Breast epithelium (tissue), 4 donors: ENCODE measurements at places on chromosomes 16 and 17. TPM values are rescaled to one million over a fixed set of nuclear protein-coding genes. Genes with fewer than 3 reads are reported as not detected.

DNA sequence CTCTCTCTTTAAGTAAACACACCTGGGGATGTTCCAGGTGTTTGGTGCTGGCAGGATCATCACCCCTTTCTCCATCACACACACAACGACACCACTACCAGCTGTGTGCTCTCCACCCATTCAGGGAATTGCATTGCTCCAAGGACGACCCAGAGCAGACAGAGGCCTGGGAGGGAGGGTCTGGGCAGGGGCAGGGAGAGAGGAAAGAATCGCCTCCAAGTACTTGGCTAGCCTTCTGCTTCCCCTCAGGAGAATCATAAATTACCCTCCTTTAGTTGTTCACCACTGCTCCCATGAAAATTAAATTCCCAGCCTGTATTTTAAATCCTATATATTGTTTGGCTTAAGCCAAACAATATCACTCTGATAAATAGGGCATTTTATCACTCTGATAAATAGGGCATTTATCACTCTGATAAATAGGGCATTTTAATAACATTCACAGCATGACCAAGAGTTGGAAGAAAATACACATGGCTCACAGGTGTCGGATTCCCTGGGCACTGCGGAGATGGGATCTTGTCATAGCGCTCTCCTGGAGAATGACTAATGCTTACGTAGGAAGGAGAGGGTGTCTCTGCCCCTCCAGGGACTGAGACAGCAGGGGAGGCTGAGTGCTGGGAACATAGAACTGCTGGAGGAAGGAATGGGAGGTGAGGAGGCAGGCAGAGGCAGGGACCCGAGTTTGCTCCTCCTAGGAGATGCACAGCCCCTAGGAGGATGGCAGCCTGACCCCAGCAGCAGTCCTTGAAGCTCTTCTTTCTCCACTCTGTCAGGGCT lies 673.6 kb downstream of the HS3ST4 start:
- H3K27me3 ChIP-seq, result no peaks in the 10 kb centered on the region
- DNase-seq, result no peak
- no peaks in the 10 kb centered on the region for H3K4me1 ChIP-seq
- H3K36me3 ChIP-seq, result no peaks in the 10 kb centered on the region
- no peak overlapping the region for H3K27ac ChIP-seq
- no peak overlapping the region for H3K4me3 ChIP-seq

GRCh38 chr16:69593751-69594255 lies 28.0 kb downstream of the NFAT5 start:
- H3K27me3 ChIP-seq, result no peaks in the 10 kb centered on the region
- no peaks in the 10 kb centered on the region for H3K36me3 ChIP-seq
- H3K4me1 ChIP-seq, result no peaks in the 10 kb centered on the region
- no peak overlapping the region for H3K4me3 ChIP-seq
- DNase-seq, result no peak

GRCh38 chr17:59362811-59363205 lies 31.4 kb downstream of the YPEL2 start:
- peak overlapping the region; percentile 73 for H3K27ac ChIP-seq
- peaks cover 9% of the 10 kb centered on the region for H3K4me1 ChIP-seq
- no peaks in the 10 kb centered on the region for H3K27me3 ChIP-seq
- H3K36me3 ChIP-seq, result no peaks in the 10 kb centered on the region

DNA sequence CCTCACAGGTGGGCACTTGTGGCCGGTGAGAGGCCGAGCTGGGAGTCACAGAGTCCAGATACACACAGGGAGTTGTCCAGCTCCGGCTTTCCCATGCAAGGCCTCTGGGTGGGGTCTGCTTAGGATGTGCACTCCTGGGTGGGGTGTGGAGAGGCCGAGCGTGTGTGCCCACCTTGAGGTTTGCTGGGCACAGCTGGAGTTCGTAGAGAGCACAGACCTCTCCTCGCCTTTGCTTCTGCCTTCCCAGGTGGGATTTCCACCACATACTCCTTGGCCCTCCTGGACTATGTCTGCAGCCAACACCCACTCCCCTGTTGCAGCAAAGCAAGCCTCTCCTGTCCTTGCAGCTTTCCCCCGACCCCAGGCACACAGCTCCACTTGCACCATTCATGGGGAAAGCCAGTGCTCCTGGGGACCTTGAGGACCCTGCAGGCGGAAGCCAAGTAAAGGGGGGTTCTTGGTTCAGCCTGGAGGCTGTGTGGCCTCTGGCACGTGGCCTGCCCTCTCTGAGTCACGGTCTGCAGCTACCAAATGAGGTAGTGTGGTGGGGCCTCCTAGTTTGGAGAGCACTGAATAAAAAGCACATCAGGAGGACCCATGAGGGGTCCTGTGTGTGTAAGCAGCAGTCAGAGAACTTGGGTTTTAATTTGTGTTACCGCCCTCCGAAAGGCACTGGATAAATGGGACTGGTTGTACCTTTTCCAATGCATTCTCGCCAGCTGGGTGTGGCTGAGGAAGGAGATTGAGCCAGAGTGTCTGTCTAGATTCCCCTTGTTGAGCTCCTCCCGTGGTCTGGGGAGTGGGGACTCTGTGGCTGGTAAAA lies 31.5 kb downstream of the MPRIP start:
- no peak for DNase-seq
- no peaks in the 10 kb centered on the region for H3K36me3 ChIP-seq
- H3K27ac ChIP-seq, result no peak overlapping the region
- no peak overlapping the region for H3K4me3 ChIP-seq
- no peaks in the 10 kb centered on the region for H3K27me3 ChIP-seq

- DNase-seq, result no peak
- no peaks in the 10 kb centered on the region for H3K4me1 ChIP-seq
- H3K27me3 ChIP-seq, result no peaks in the 10 kb centered on the region
- no peak overlapping the region for H3K27ac ChIP-seq
Observed at GRCh38 chr16:17846030-17846429, 375.3 kb upstream of the XYLT1 start.

- H3K36me3 ChIP-seq, result no peaks in the 10 kb centered on the region
- peak; percentile 91 for DNase-seq
- peak overlapping the region; percentile 93 for H3K27ac ChIP-seq
- no peaks in the 10 kb centered on the region for H3K27me3 ChIP-seq
Observed at GRCh38 chr17:41665566-41666236, 23.0 kb upstream of the EIF1 start.

- H3K4me1 ChIP-seq, result no peaks in the 10 kb centered on the region
- no peak overlapping the region for H3K4me3 ChIP-seq
- no peak overlapping the region for H3K27ac ChIP-seq
- H3K36me3 ChIP-seq, result no peaks in the 10 kb centered on the region
- no peak for DNase-seq
- no peaks in the 10 kb centered on the region for H3K27me3 ChIP-seq
Observed at GRCh38 chr17:60223456-60223855, 73.7 kb downstream of the CA4 start.

DNA sequence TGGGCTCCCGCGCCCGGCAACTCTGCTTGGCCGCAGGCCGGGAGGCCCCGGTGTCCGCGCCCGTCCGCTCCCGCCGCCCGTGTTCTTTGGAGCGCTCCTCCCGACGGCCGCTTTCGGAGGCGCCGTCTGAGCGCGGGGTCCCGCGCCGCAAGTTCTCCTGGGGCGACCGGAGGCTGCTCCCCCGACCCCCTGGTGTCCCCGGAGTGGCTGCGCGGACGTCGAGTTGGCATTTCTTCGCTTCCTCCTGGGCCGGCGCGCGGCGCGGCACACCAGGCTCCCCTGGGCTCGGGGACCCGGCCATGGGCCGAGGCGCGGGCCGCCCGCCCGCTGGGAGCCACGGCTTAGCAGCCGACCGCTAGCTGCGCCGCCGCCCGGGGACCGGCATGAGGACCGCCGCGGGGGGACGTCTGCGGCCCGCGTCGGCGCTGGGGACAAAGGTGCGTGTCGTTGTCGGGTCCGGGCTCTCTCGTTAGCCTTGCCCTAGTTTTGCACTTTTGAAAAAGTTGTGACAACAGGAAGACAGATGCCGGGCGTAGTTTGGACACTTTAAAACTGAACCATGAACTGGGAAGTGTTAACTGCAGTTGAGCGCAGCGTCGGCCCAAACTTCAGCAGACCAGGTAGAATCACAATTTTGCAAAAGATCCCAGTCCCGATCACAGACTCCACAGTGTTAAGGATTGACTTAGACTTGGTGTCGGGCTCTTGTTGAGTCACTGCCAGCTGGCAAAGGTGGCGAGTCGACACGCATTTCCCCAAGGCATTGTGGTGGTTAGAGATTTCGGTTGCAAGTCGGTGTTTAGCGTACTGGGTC lies 700 bp downstream of the UBN1 start:
- DNase-seq, result peak; percentile 54
- H3K36me3 ChIP-seq, result no peaks in the 10 kb centered on the region
- H3K4me1 ChIP-seq, result peaks cover 13% of the 10 kb centered on the region
- H3K4me3 ChIP-seq, result peak overlapping the region; percentile 100
- H3K27ac ChIP-seq, result peak overlapping the region; percentile 94

DNA sequence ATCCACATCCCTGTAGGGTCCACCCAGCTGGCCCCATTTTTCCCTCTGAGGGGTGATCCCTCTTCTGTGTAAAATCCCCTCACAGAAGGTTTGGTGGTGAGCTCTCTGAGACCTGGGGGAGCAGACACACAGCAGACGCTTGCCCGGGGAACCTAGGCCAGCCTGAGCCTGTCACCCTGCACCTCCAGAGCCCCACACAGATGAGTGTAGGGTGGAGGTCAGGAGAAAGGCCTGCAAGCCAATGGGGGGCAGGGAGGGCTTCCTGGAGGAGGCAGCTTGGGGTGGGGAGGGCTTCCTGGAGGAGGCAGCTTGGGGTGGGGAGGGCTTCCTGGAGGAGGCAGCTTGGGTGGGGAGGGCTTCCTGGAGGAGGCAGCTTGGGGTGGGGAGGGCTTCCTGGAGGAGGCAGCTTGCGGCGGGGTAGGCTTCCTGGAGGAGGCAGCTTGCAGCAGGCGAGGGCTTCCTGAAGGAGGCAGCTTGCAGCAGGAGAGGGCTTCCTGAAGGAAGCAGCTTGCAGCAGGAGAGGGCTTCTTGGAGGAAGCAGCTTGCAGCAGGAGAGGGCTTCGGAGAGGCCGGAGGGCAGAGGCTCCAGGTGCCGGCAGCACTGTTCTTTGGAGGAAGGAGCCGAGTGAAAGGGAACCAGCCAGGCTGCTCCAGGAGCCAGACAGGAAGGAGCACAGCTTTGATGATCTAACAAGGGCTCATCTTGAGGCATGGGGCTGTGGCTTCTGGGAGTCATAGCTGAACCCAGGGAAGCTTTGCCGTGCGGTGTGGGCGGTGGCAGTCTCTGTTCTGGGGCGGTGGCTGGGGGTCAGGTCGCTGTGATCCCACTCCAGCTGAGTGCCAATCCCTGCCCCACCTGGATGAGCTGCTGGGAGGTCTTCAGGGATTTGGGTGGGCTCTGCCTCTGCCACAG lies 83.7 kb upstream of the ZNF469 start:
- H3K4me1 ChIP-seq, result no peaks in the 10 kb centered on the region
- DNase-seq, result no peak
- H3K27ac ChIP-seq, result no peak overlapping the region
- no peak overlapping the region for H3K4me3 ChIP-seq

- no peaks in the 10 kb centered on the region for H3K4me1 ChIP-seq
- no peaks in the 10 kb centered on the region for H3K27me3 ChIP-seq
- DNase-seq, result no peak
- H3K27ac ChIP-seq, result peak overlapping the region; percentile 96
- peak overlapping the region; percentile 63 for H3K4me3 ChIP-seq
- H3K36me3 ChIP-seq, result no peaks in the 10 kb centered on the region
Observed at GRCh38 chr16:21598701-21599121, 666 bp upstream of the METTL9 start.

DNA sequence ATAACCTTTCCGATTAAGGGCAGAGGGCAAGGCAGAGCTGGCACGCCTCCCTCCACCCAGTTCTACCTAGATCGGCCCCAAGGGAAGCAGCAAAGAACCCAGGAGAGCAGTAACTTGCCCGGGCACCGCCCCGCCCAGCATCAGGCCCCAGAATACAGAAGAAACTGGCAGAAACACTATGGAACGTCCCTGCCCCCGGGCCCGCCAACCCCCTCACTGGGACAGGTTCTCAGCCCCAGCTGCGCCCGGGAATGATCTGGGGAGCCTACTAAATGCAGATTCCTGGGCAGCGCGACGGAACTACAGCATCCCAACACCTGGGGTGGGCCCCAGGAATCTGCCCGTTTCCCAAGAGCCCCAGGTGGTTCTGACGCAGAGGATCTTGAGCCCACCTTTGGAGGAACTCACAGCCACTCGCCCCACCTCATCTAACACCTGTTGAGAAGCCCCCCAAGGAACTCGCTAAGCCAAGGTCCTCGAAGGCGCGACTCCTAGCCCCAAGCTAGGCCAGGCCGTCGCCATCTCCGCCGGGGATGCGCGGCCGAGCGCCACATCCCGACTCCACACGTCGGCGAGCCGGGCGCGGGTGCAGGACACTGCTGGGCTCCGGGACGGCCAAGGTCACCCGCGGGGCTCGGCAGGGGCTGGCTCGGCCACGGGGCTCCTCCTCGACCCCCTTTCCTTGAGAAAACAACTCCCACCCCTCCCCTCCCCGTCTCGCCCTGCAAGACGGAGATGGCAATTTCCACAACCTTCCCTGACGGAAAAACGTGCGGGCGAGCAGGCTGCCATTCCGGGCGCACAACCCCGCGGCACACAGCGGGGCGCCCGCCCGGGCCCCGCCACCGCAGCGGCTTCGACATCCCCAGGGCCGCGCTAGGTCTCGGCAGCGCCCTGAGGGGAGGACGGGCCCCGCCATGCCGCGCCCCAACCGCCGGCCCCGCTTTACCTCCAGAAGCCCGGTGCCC lies 913 bp downstream of the CDIP1 start:
- H3K4me3 ChIP-seq, result peak overlapping the region; percentile 86
- H3K27me3 ChIP-seq, result no peaks in the 10 kb centered on the region
- peak overlapping the region; percentile 91 for H3K27ac ChIP-seq
- peak; percentile 35 for DNase-seq
- no peaks in the 10 kb centered on the region for H3K36me3 ChIP-seq

- H3K36me3 ChIP-seq, result no peaks in the 10 kb centered on the region
- H3K27me3 ChIP-seq, result no peaks in the 10 kb centered on the region
- no peak overlapping the region for H3K27ac ChIP-seq
- H3K4me3 ChIP-seq, result no peak overlapping the region
Observed at GRCh38 chr16:57720142-57720575, 15.4 kb upstream of the KATNB1 start.

GRCh38 chr16:23966597-23967394 lies 131.0 kb downstream of the PRKCB start:
- no peak overlapping the region for H3K4me3 ChIP-seq
- H3K27me3 ChIP-seq, result no peaks in the 10 kb centered on the region
- H3K27ac ChIP-seq, result no peak overlapping the region
- DNase-seq, result no peak

DNA sequence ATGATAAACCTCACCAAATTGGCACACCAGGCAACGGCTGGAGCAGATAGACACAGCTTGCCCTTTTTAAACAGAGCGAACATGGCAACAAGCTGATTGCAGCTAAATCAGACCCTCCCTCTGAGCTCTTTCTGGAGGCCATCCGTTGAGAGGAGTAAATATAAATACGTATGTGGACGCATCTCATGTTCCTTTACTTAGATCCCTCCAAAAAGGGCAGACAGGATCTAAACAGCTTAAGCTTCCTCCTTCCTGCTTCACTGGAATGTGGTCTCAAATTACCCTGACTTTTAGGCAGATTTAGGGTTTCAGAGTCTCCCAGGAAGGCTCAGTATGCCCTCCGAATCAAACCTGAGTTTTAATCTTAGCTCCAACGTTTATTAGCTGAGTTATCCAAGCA lies 204.7 kb upstream of the GOT2 start:
- no peak overlapping the region for H3K27ac ChIP-seq
- H3K27me3 ChIP-seq, result no peaks in the 10 kb centered on the region
- H3K36me3 ChIP-seq, result no peaks in the 10 kb centered on the region
- H3K4me3 ChIP-seq, result no peak overlapping the region
- DNase-seq, result no peak

NOTUM gene
- total RNA-seq, result not detected

NOD2 gene
- 2.6 TPM for total RNA-seq

PRSS36 gene
- 0.98 TPM for total RNA-seq

CA4 gene
- 4.7 TPM for total RNA-seq
